ENCODE measurements at places on chromosomes 16 and 17. TPM values are rescaled to one million over a fixed set of nuclear protein-coding genes. Genes with fewer than 3 reads are reported as not detected.

CACNG3 gene
- not detected for total RNA-seq

THUMPD1 gene
- 46.7 TPM for total RNA-seq

EXOC3L1 gene
- not detected for total RNA-seq

PHAF1 gene
- 19.3 TPM for total RNA-seq

EVI2B gene
- 63.9 TPM for total RNA-seq

ZACN gene
- total RNA-seq: 0.18 TPM

KCTD19 gene
- not detected for total RNA-seq

UNC45B gene
- 0.07 TPM for total RNA-seq

SYNGR3 gene
- total RNA-seq: 4.9 TPM

PPP1R1B gene
- total RNA-seq: not detected

SMIM36 gene
- total RNA-seq: not detected

TSPAN10 gene
- 0.61 TPM for total RNA-seq

KRT15 gene
- total RNA-seq: not detected

HOXB4 gene
- 6.9 TPM for total RNA-seq

TP53TG3 gene
- total RNA-seq: not detected

PRSS8 gene
- 0.18 TPM for total RNA-seq

EVPLL gene
- total RNA-seq: not detected

GDPD3 gene
- total RNA-seq: 8.7 TPM

MYL11 gene
- not detected for total RNA-seq

NOS2 gene
- not detected for total RNA-seq

CMIP gene
- 59.8 TPM for total RNA-seq

IRX5 gene
- total RNA-seq: 0.32 TPM

PHOSPHO1 gene
- total RNA-seq: not detected
